ENCODE measurements at places on chromosomes 2 and 18. TPM values are rescaled to one million over a fixed set of nuclear protein-coding genes. Genes with fewer than 3 reads are reported as not detected.

The RAX gene
- not detected for total RNA-seq

GRCh38 chr18:24089076-24089475, 49.8 kb upstream of the CABYR start:
- no peak for DNase-seq

GRCh38 chr2:127020536-127020935, 86.4 kb downstream of the BIN1 start:
- DNase-seq = no peak

- no peak for DNase-seq
Observed at GRCh38 chr2:21650569-21650968, 526.8 kb downstream of the TDRD15 start.

DNA sequence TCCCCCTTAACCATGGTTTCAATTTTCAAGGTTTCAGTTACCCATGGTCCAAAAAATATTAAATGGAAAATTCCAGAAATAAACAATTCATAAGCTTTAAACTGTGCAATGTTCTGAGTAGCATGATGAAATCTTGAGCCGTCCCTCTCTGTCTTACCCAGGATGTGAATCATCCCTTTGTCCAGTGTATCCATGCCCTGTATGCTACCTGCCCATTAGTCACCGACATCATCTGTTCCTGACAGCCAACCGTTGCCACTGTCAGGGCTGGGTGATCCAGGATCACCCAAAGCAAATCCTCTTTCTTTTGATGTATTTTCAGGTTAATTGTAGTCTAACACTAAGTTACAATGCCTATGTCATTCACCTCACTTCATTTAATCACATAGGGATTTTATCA, 15.7 kb upstream of the OLA1 start:
- no peak for DNase-seq
